ENCODE measurements at places on chromosomes 5 and 9.
A peak's percentile ranks its signal among the peaks of the same experiment; 100 is the strongest.

- no peak for DNase-seq
Measured at GRCh38 chr9:89212171-89212570, 33.6 kb upstream of the SHC3 start.

GRCh38 chr9:136148766-136149165 lies 30.1 kb upstream of the TMEM250 start:
- no peak for DNase-seq

DNA sequence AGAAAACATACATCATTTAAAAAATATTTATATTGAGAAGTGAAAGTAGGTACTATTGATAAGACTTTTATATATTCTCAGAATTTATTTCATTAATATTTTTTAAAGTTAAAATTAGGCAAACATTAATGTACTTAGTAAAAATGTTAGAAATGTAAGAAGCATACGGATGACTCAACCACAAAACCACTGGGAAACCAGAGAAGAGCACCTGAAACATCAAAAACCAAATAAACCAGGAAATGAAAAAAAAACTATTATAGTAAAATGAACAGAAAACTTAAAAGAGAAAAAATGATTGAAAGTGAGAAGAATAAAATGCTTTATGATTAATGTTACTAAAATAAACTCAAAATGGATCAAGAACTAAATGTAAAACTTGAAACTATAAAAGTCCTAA lies 233.2 kb upstream of the DAB2 start:
- no peak for DNase-seq

DNA sequence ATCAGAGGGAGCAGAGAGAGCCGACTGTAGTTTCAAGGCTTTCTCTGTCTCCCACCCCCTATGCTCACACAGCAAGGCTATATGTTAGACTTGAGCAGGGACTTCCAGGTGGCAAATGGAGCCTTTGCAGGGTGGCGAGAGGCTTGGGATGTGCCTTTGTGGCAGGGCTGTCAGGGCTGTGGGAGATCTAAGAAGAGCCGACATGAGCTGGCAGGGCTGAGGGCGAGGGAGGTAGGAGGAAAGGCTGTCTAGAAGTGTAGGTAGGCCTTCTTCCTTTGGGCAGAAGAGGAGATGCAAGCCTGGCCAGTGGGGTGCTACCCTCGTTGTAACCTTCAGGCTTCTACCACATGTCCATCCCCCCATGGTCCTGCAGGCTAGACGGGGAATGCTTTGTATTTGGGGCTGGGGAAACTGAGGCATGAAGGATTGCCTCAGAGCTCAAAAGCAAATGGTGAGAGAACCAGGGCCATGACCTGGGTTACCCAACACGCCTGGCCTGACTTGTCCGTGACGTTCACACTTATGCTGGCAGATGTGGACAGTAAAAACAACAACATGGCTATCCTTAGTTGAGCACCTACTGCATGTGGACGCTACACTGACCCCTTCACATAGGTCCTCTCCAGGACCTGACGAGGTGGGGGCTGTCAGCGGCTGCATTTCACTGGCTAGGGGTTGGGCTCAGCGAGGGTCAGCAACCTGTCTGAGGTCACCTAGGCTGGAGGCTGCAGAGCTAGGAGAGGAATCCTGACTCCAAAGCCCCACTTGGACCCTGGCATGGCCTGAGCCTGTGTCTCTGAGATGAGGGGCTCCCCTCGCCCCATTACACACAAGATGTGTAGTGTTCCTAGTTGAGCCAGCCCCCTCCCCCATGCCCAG lies 15.3 kb downstream of the CXXC5 start:
- DNase-seq, result no peak

DNA sequence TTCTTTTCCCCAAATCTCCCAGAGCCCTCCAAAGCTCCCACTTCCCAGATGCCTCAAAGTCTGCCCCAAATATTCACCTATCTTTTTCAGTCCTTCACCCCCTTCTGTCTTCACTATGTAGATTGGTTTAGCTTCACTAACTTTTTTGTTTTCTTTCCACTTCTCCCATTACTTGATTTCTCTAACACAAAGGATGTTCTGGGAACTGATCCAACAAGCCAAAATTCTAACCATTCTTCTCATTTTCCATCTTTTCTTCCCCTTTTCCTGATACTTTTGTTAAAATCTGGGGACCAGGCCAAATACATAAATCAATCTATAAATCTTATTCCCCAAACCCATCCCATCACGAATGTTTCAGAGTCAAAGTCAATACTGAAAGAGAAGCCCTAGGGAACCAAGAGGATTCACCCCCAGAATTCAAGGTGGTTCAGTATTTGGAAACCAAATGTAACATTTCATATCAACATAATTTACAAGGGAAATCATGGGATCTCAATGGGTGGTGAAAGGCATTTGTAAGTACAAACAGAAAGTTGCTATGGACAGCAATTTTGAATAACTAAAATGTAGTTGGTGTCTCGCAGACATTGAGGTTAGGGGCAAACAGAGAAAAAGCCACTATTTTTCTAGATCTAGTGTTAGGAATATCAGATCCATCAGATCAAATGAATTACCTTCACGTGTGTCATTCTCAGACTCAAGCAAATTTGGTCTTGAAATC lies 35.3 kb downstream of the APTX start:
- no peak for DNase-seq

GRCh38 chr5:87784311-87784710 lies 371.6 kb upstream of the CCNH start:
- DNase-seq, result no peak

DNA sequence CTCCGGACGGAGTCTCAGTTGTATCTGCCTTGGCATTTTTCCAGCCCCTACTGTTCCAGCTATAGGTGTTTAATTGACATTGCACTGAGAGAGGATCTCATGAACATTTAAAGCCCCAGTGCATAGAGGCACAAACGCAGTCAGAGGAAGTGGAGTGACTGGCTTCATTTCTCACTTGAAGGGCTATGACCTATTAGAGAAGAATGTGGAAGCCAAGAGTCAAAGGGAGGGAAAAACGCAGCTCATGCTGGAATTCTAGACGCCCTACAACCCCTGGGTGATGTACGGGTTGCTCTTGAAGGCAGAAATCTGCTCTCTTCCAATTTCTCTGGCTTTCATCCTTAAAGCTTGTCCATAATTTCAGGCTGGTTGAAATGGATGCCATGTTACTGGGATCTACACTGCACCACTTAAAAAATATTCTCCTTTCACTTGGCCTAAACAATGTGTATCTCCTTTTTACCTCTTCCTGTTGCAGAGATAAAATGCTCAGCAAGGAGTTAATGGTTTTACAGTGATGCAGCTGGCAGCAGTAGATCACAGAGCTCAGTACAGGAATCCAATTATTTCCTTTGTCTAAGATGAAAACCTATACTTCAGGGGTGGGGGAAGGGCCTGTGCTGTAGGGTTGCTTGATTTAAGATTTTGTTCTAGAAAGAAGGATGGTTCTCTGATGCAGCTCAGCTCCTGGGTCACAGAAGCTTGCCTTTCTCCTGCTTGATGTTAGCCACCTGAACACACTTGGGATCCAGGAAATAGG lies 61.8 kb upstream of the MAMDC2 start:
- DNase-seq, result no peak

GRCh38 chr5:76084496-76085242 lies 1.5 kb downstream of the SV2C start:
- no peak for DNase-seq

DNA sequence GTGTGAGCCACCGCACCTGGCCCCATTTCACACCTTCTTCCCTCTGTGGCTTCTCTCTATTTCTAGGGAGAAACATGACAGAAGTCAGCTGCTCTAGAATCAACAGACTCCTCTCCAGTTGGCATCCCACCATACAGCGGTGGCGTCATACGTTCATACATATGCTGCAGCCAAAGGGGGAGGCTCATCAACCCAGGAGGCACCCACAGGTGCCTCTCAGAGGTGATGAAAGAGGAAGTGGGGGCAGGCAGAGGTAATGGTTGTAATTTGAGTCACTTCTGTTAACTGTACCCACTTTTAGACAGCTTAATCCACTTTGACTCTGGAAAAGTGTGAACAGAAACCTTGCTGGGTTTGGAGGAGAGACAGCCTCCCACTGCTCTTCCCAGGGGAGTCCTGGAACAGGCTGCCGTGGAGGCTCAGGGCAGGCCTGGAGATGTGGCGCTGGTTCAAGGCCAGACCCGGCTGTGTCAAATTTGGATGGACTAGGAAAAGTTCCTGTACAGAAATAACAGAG lies 47.3 kb upstream of the SUB1 start:
- no peak for DNase-seq

DNA sequence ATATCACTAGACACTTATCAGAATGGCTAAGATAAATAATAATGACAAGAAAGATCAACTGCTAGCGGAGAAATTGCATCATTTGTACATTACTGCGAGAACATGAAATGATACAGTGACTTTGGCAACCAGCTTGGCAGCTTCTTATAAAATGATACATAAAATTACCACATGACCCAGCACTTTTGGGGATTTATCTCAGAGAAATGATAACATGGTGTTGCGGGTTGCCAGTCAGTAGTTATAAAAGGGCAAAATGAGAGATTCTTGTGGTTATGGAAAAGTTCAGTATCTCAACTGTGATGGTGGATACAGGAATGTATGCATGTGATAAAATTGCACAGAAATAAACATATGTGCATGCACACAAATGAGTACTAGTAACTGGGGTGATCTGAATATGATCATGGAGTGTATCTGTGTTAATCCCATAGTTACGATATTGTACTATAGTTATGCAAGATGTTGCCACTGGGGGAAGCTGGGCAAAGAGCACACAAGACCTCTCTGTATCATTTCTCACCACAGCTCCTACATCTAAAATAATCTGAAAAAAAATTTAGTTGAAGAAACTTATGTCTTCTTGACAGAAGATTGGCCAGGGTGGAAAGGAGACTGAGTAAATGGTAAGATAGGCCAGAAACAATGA lies 128.9 kb downstream of the NXNL2 start:
- DNase-seq, result no peak

- DNase-seq, result no peak
Measured at GRCh38 chr5:96584712-96585111, 77.5 kb upstream of the CAST start.

- no peak for DNase-seq
Measured at GRCh38 chr9:22097707-22098106, 88.6 kb upstream of the CDKN2B start.

GRCh38 chr5:163894645-163895044 lies 389.2 kb downstream of the MAT2B start:
- no peak for DNase-seq

- no peak for DNase-seq
Measured at GRCh38 chr5:34751807-34752736, 86.9 kb upstream of the TTC23L start.

DNA sequence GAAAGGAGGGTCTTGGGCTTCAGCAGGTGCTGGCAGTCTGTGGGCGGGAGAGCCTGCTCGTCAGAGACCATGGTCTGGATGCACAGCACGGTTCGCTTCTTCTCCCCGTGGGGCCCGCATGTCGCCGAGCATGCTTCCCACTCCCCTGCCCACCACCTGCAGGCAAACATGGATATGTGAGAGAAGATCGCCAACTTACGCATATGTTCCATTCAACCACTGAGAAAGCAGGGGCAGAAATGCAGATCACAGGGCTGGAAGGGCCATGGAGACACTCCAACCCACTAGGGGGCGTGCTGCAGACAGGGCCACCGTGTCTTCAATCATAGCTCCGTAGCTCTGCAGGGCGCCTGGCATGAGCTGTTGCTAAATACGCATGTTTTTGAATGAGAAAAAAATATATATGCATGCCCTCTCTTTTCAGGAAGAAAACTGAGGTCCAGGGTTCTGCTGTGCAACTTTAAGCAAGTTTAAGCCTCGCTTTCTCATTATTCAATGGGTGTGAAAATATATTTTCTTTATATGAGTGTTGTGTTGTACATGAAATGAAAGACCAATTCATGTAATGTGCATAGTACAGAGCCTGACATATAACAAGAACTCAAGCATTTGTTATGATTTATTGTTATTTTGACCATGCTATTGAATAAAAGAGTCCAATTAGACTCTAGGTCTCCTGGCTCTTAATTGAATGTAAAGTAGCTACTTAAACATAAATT lies 148.0 kb downstream of the TARS1 start:
- no peak for DNase-seq

GRCh38 chr5:31161781-31162181 lies 31.7 kb upstream of the CDH6 start:
- DNase-seq, result no peak

- DNase-seq, result no peak
Measured at GRCh38 chr9:122060481-122060880, 32.6 kb downstream of the TTLL11 start.

DNA sequence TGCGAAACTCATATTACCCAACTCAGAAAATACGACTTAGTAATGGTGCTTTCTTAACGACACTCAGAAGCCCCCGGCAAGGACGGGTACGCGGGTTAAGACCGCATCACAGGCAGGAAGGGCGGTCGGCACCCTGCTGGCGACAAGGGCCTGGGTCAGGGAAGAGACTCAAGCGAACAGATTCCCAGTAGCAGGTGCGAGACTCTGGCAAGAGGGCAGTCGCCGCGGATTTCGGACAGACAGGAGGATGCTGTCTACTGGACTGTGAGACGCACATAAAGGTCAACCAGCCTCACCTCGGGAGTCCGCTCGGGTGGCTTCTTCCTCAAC lies 398 bp downstream of the RAPGEF6 start:
- no peak for DNase-seq

- no peak for DNase-seq
Measured at GRCh38 chr5:9382522-9382921, 163.4 kb downstream of the SEMA5A start.

DNA sequence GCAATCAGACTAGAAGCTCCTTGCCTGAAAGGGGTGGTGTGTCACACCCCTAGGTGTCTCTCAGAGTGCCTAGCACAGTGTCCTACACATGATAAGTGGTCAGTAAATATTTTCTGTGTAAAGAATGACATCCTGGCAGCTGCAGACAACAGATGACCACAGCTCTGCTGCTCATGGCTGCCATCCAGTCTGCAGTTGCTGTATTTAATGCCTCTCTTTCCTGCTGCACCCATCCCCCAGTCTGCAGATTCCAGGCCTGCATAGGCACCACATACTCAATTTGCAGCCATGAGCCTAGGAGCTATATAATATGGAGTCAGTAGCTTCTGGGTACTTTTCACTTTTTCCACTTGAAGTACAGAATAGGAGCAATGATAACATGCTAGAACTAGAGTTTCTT lies 94.9 kb upstream of the NR4A3 start:
- no peak for DNase-seq

DNA sequence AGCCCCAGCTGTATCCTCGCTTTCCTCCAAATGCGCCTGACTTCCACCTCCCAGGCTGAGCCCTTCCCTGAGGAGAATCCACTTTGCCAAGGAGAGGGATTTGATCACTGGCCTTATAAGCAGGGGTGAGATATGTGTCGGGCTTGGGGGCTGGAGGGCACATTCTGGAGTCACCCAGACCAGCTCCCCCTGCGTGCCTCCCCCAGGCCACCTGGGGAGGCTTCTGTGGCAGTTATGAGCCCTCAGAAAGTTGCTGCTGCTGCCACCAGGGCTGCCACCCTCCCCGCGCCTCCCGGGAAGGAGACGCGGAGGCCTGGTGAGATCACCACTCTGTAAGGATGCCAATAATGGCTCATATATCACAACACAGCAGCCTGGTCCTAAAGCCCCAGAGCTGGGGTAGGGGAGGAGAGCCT lies 211.5 kb downstream of the PAPPA start:
- peak; percentile 46 for DNase-seq

- no peak for DNase-seq
Measured at GRCh38 chr5:155282503-155283107, 269.1 kb downstream of the KIF4B start.

Data from Ammon's horn (tissue), 1 donor.